ENCODE measurements at places on chromosomes 16 and 17. TPM values are rescaled to one million over a fixed set of nuclear protein-coding genes. Genes with fewer than 3 reads are reported as not detected.

Gene KRT20
- not detected for total RNA-seq

Gene SPN
- total RNA-seq = not detected

Gene TEX19
- not detected for total RNA-seq

Gene PERCC1
- total RNA-seq = not detected

Gene SLC13A2
- total RNA-seq = not detected

Gene PRR35
- total RNA-seq = under 0.01 TPM

Gene ADCY7
- 46.2 TPM for total RNA-seq

Gene SPEM3
- not detected for total RNA-seq

Gene RPTOR
- 17.3 TPM for total RNA-seq

Gene MGAT5B
- total RNA-seq = 0.08 TPM

Gene DNAI2
- total RNA-seq = not detected

Gene ITGA2B
- 0.23 TPM for total RNA-seq

Gene PRSS36
- total RNA-seq = 0.45 TPM

Gene WNT9B
- not detected for total RNA-seq

Gene BCL6B
- total RNA-seq = 0.30 TPM

Gene CCDC78
- total RNA-seq = 0.98 TPM

Gene CHST4
- total RNA-seq = not detected

Data from smooth muscle cell of the coronary artery (primary cell).